Stimulated activated CD8-positive, alpha-beta memory T cell treated with anti-CD3 and anti-CD28 coated beads, Interleukin-4, amount 100 ng/mL, for 1 hour (primary cell): ENCODE measurements at places on chromosomes 7 and 10.
A peak's percentile ranks its signal among the peaks of the same experiment; 100 is the strongest.

GRCh38 chr7:143367972-143368371, 5.5 kb upstream of the FAM131B start:
- no peak for DNase-seq

GRCh38 chr10:50508315-50509051, 115.3 kb downstream of the SGMS1 start:
- DNase-seq: no peak

DNA sequence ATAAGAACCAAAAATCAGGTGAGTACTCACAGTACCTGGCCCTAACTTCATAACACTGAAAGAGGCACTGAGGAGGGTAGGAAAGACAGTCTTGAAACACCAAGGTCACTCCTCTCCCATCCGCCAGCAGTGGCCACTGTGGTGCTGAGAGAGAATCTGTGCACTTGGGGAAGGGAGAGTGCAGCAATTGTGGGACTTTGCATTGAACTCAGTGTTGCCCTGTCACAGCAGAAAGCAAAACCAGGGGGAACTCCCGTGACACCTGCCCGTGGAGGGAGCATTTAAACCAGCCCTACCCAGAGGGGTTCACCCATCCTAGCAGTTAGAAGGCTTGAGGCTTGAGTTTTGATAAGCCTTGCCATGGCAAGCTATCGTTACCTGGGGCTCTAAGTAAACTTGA, 35.2 kb upstream of the MAP3K8 start:
- DNase-seq: no peak

GRCh38 chr7:98165827-98166667, 45.2 kb upstream of the BHLHA15 start:
- peak; percentile 13 for DNase-seq

- no peak for DNase-seq
Measured at GRCh38 chr7:157139810-157140510, 1.2 kb downstream of the UBE3C start.

DNA sequence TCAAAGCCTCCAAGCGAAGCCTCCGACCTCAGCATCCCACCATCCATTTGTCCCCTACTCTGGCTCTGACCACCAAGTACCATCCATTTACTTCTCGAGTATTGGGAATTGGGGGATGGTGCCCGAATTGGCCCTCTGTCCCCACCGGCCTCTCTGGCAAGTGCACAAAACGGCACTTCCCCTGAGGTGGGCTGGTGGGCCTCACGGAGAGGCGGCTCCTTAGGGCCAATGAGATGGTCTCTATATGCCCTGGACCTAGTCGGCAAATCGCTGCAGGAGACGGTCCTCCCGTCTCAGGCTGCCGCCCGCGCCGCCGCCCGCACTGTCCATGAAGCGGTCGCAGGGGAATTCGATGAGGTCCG, 2.8 kb downstream of the TRIL start:
- DNase-seq: no peak

- no peak for DNase-seq
Measured at GRCh38 chr10:17455015-17455520, 673 bp upstream of the ST8SIA6 start.

- DNase-seq: no peak
Measured at GRCh38 chr10:112744181-112745096, 205.6 kb upstream of the TCF7L2 start.

DNA sequence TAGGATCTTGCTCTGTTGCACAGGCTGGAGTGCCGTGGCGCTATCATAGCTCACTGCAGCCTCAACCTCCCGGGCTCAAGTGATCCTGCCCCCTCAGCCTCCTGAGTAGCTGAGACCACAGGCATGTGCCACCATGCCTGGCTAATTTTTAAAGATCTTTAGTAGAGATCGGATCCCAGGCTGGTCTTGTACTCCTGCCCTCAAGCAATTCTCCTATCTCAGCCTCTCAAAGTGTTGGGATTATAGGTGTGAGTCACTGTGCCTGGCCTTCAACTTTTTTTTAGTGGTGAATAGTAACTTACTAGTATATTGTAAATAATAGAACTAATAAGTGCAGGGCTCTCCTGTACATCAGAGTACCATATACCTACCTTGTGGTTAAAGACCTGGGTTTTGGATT, 52.1 kb upstream of the LMTK2 start:
- DNase-seq: no peak

GRCh38 chr7:22610263-22610662, 110.3 kb upstream of the STEAP1B start:
- no peak for DNase-seq

GRCh38 chr10:34880817-34881216, 65.7 kb upstream of the PARD3 start:
- DNase-seq: no peak

DNA sequence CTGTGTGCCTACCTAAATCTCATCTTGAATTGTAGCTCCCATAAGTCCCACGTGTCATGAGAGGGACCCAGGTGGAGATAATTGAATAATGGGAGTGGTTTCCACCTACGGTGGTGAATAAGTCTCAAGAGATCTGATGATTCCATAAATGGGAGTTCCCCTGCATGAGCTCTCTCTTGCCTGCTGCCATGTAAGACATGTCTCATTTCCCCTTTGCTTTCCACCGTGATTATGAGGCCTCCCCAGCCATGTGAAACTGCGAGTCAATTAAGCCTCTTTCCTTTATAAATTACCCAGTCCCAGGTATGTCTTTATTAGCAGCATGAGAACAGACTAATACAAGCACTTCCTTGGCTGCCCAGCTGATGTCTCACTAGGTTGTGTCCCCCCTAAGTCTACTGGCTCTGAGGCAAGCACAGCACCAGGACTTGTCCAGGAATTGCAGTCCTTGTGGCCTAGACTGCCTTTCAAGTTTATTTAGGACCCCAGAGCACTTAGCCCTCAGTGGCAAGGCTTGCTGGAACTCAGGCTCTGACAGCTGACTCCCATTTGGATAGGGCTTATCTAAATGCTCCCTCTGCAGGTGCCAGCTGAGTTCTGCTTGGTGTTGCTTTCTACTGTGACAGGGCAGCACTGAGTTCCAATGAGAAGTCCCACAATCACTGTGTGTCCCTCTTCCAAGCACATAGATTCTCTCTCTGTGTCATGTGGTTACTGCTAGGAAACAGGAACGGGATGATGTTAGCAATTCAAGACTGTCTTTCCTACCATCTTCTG, 59.0 kb upstream of the TAS2R16 start:
- DNase-seq: no peak

DNA sequence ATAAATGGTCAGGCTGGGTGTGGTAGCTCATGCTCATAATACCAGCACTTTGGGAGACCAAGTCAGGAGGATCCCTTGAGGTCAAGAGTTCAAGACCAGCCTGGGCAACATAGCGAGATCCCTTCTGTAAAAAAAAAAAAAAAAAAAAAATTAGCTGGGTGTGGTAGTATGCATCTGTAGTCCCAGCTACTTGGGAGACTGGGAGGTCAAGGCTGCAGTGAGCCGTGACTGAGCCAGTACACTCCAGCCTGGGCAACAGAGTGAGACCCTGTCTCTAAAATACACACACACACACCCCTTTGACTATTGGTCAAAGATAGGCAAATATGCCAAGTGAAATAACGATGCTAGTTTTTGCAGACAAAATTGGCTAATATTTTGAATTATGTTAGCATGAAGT, 80.6 kb downstream of the IGF2BP3 start:
- no peak for DNase-seq
